ENCODE measurements at places on chromosomes 6 and 20.

- DNase-seq = no peak
These were observed 130.9 kb upstream of the PTPN1 start for GRCh38 chr20:50379049-50379990.

GRCh38 chr20:50837532-50838321, 42.9 kb downstream of the BCAS4 start:
- DNase-seq = no peak

- no peak for DNase-seq
These were observed 179.1 kb downstream of the COL19A1 start for GRCh38 chr6:70045413-70045812.

DNA sequence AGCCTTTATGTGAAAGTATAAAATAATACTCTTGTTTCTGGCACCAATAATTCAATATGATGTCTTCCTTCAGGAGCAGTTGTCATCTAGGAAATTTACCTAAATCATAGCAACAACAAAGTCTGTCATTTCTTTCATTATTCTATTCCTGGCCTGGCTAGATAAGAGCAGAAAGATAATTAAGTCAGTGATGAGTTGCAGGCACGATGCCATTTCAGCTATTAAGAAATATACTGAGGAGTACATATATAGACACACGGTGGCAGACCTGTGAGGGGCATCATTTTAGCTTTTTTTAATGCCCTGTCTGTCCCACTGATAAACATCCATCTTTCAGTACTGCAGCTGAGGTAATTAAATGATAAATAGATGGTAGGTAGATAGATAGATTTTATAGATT, 756.1 kb upstream of the EPHA7 start:
- no peak for DNase-seq

- DNase-seq = no peak
These were observed 118.9 kb upstream of the CEP85L start for GRCh38 chr6:118770112-118770788.

DNA sequence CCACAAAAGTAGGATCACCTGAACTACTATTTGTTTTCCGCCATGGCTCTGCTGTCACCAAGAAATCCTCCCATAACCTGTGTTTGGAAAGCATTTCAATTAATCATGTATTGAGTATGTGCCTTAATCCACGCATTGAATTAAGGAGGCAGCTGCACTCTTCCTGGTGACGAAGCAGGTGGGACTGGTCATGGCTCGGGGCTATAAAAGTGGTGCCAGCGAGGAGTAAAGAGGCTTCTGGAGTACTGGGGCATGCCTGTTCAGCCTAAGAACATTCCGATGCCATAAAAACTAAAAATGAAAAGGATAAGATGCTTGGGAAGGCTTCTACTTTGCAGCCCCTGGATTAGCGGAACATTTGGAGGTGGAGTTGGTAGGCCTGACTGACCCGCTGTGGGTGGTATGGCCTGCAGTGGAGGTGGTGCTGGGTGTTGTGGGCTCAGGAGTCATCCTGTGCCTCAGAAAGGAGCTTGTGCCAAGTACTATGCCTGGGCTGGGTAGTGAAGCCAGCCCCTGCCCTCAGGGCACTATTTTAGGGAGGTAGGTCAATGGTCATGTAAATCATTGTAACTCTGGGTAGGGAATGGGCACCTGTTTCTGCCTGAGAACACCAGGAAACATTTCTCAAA, 110.5 kb downstream of the B3GAT2 start:
- no peak for DNase-seq

DNA sequence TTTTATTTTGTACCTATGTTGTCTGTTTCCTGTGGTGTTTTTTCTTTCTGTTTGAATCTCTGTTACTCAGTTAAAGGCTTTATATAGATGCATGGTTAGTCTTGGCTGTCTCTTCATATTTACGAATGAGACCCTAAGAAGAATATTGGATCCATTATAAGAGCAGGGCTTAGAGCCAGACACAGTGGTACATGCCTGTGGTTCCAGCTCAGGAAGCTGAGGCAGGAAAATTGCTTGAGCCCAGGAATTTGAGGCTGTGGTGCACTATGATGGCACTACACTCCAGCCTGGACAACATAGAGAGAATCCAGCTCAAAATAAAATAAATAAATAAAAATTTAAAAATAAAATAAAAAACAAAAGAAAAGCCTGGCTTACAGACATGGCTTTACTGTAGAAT, 211.1 kb downstream of the SOD2 start:
- no peak for DNase-seq

DNA sequence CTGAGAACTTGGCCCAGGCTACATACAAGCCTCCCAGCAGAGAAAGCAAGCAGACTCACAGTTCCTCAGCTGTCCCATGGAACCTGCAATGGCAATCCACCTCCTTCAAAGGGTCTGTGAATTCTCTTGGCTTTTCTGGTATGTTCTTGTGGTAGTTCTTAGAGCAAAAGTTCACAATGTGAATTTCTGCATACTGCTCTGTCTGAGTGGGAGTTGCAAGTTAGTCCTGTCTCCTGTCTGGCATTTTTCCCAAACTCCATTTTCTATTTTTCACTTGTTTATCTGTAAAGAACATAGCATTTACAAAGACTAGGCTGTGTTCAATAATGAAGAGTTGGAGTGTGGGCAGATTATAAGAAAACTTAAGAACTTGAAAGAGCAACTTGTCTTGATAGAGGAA, 269.9 kb downstream of the BCKDHB start:
- no peak for DNase-seq

DNA sequence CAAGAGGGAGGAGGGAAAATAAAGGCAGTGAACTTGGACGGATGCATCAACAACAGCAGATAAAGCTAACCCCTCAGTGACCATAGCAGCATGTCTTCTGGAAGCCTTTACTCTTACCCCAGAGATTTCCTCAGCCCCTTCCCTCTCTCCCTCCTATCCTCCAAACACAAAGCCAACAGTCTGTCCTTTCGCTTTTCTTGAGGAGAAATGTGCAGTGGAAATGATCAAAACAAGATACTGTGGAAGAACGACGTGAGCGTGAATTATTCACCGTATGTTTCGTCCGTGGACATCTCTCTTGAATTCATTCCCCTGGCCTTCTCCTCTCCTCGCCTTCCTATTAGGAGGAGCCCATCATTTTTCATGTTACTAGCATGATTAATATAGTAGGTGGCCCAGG, 8.5 kb downstream of the NRN1 start:
- DNase-seq = no peak

- DNase-seq = no peak
These were observed 127.7 kb downstream of the KLHL32 start for GRCh38 chr6:97052152-97052787.

- DNase-seq = no peak
These were observed 14.6 kb downstream of the GCLC start for GRCh38 chr6:53530346-53530745.

DNA sequence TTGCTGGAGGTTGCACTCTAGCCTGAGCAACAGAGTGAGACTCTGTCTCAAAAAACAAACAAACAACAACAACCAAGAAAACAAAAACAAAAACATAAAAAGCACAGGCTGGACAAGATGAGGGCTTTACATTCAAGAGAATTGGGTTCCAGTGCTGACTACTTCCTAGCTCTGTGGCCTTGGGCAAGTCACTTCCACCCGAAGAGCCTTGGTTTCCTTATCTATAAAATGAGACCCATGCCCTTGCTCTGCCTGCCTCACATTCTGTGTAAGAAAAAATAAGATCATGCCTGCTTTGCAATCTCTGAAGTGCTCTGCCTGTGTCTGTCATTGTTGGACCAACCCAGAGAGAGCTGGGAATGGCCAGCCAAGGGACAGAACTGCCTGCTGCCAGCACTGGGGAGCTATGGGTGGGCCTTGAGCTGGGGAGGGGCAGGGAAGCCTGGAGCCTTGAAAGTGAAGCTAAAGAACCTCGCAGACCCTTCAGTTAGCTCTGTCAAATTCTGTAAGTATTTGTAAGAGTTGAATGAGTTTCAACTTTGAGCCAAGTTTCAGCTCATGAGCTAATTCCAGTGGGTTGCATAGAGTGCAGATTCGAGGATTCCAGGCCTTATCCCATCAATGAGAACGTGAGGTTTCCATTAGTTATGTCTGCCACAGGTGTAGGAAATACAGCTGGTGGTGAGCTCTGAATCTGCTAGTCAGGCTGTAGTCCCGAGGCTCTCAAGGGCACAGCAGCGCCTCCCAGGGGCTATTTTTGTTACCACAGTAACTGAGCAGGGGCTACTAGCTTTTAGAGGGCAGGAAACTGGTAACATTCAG, 93.2 kb downstream of the DLGAP4 start:
- DNase-seq = peak; percentile 9

GRCh38 chr6:14664621-14665315, 547.2 kb downstream of the CD83 start:
- no peak for DNase-seq

DNA sequence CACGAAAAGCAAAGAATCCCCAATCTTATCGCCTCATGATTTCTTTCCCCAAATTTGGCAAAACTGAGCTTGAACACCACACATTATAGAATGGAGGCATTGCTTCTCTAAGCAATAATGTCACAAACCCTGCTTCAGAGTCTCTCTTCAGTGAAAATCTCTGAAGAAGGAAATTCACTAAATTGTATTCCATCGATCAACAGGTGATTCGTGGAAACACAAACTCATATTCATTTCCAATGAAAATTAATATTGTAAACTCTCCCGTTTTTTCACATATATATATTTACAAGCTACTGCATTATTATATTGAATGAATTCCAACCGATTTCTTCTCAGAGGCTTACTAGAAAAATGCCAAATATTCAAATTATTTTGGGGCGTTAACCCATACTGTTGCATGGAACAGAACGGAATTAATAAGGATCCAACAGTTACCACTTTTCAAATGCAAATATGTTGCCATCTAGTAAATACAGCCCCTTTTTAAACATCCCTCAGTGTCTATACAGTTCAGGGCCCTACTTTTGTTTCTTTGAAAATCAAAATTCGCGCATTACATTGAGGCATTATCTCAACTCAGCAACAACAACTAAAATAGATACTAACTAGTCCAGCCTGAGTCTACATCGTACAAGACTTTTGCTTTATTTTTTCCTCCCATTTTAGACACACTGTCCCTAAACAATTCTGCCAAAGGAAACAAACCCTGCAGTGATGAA, 1.3 kb downstream of the KIF13A start:
- no peak for DNase-seq

GRCh38 chr6:101110814-101111213, 229.7 kb upstream of the ASCC3 start:
- no peak for DNase-seq

DNA sequence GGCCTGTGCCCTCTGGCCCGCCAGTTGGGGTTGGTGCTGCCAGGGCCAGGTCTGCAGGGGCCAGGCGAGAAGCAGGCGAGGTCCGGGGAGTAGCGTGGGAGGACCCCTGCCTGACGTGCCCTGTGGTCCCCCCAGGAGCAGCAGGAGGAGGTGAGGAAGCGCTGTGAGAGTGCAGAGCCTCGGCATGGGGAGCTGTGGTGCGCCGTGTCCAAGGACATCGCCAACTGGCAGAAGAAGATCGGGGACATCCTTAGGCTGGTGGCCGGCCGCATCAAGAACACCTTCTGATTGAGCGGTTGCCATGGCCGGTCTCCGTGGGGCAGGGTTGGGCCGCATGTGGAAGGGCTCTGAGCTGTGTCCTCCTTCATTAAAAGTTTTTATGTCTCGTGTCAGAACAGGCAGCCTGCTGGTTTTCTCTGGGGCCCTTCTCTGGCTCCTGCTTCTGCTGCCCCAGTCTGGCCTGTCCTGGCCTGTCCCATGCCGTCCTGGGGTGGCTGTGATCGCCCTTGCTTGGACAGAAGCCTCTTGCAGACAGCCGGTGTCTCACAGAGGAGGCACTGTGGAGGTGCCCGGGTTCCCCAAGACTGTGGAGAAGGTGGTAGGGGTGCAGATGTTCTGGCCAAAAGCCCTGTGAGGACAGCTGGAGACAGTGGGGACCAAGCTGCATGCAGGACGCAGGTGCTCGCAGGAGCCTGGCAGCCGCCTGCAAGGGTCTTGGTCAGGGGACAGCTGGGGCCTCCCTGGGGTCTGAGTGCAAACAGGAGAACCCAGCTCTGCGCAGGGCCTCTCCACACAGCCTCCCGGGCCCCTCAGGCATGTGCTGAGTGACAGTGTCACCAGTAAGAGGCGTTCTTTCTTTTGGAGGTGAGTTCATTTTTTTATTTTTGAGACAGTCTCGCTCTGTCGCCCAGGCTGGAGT, 3.0 kb upstream of the C20orf204 start:
- DNase-seq = no peak
